ENCODE measurements at places on chromosomes 11 and 22.

GRCh38 chr11:103109818-103110388 is 677 bp downstream of the DYNC2H1 start:
- no peak for DNase-seq

DNA sequence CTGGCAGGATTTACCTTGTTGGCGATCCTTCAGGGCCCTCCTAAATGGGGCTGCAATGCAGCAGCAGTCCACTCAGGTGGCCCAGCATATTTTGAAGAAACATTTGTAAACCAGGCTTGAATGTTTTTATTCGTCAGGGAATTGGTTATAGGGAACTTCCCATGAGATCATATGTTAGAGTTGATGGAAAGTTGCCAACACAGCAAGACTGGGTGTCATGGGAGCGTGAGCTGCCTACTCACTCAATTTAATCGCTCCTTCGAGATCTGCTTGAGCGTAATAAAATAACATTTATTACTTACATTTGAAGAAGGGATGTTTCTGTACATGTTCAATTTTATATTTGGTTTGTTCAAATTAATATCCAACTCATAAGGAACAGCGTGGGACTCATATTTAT is 19.4 kb downstream of the OR2AT4 start:
- DNase-seq: no peak

DNA sequence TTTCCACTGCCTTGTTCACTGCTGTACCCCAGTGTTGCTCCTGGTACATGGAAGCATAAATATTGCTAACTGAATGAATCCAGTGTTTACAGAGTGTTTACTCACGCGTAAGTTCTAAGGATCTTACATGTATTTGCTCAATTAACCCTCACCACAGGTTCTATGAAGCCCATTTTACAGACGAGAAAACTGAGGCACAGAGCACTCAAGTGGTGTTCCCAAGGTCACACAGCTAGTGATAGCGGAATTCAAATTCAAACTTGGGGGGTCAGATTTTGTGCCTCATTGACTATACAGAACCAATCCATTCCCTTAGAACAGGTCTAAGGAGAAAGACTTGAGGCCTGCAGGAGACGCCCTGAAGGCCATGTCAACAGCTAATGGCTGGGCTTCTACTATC is 72.3 kb downstream of the PLEKHA7 start:
- DNase-seq: no peak

DNA sequence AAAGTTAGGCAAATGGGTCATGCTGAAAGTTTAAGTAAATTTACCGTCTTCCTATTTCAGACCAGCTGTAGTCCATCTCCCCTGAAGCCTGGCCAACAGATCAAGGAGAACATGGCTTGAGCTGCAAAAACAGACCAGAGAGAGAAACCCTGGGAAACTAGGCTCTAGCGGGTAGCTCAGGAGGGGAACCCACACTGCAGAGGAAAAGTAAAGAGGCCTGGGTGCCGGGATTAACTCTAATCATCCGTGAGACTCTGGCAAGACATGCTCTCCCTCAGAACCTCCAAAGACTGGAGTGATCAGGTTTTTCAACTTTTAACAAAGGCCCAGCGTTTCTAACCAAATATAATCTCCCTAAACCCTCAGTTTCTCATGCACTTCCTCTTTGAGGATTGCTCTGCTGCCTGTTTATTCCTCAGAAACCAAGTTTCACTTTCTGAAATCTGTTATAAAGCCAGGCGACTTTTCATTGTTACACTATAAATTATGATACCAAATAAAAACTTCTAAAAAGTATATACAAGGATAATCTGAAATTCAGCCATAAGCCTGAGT is 67.5 kb downstream of the GAB2 start:
- DNase-seq: no peak

DNA sequence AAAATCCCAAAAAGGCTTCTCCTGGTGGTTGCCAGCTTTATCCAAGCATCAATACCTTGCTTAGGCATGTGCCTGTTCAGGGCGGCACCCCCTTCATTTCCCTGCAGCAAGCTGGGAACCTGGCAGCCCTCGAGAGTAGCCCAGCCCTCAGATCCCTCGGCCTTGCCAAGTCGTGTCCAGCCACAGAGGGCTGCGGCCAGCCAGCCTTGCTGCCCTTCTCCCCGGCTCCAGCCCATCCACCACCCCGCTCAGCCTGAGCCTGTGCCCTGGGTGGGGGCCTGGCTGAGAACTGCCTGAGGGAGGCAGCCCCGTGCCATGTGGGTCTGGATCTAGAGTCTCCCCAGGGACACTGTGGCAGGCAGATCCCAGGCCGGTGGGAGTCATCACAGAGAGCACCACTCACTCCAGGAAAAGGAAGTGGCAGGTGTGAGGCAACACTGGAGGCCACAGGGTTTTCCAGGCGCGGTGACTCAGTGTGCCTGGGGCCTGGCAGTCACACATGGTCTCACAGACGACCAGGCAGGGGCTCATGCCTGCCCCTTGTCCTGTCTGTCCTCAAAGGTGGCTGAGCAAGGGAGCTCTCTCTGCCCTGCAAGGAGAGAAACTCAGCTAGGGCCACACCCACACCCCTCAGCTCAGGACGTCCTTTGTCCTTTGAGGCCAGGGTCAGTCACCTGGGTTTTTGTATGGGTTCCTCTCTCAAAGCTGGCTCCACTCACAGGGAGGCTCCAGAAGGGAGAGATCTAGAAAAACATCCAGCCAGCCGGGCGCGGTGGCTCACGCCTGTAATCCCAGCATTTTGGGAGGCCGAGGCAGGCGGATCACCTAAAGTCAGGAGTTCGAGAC is 12.2 kb upstream of the CDC42BPG start:
- no peak for DNase-seq

- no peak for DNase-seq
These were observed 540 bp downstream of the MS4A14 start for GRCh38 chr11:60396799-60397198.

GRCh38 chr22:24153353-24153752 is 27.9 kb upstream of the SUSD2 start:
- peak; percentile 16 for DNase-seq

DNA sequence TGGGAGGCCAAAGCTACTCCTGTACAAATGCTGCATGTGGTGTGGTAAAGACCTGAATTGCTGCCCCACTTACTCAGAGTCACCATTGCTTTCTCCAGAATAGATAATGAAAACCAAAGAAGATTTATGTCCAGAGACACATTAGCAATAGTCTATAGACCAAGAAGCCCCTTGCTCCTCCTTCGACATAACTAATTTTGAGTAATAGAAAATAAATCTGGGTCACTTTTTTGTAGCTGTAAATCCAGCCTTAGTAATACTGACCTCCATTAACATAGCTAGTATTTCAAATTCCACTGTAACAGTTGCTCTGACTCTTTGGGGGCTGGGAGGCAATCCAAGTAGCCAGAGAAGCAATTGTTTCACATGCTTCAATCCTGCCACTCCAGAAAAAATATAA is 145.9 kb downstream of the MAML2 start:
- no peak for DNase-seq

DNA sequence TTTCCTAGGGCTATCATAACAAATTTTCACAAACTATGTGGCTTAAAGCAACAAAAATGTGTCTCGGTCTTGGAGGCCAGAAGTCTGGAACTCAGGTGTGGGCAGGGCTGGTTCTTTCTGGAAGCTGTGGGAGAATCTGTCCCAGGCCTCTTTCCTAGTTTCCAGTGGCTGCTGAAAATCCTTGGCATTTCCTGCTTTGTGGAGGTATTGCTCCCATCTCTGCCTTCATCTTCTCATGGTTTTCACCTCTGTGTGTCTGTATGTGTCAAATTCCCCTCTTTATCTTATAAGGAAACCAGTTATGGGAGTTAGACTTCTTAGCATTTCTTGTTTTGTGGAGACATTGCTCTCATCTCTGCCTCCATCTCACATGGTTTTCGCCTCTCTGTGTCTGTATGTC is 130.4 kb upstream of the PLET1 start:
- DNase-seq: no peak

DNA sequence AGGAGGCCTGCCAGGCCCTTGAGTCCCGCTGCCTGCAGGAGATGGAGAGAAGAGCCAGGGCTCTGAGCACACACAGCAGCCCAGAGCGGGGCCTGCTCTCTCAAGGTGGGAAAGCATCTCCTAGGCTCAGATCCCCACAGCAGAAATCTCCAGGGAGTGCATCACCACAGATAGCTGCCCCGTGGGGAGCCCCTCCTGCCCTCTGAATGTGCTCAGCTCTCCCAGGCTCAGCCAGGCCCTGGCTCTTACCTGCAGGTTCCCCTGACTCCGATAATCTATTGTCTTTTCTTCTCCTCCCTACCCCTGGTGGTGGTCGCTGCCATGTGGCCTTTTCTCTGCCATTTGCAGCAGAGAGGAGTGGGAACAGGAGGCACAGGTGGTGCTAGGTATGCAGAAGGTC is 49.9 kb downstream of the BTG4 start:
- no peak for DNase-seq

DNA sequence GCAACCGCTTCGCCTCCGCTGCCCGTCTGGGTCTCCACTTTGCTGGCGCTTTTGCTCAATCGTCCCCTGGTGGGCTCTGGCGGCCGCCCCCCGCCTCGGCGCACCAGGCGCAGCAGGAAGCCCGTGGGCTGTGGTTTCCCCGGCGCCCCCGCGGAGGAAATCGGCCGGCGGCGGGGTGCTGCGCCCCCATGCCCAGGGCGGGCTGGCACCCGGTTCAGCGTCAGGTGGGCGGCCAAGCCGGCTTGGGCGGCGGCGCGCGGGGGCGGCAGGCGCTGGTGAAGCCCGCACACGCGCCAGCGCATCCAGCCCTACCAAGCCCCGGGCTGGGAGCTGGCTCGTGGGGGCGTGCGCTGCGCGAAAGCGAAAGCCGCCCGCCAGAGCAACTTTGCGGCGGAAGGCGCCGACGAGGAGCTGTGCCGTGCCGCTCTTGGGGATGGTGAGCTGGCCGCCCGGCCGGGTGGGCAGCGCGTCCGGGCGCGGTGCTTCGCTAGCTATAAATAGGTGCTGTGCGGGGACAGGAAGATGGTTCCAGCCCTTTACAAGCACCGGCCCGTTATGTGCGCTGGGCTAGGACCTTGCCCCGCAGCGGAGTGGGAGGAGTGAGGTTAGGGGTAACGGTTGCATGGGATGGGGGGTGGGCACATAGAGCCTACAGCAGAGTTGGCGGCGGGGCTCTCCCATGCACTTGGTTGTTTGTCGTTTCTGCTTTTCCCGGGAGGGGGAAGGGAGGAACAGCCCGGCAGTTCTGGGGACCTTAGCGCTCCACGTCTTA is 25.0 kb upstream of the SUSD2 start:
- peak; percentile 83 for DNase-seq

GRCh38 chr11:119663279-119663678 is 65.7 kb downstream of the NECTIN1 start:
- DNase-seq: no peak

GRCh38 chr11:64784813-64785581 is 6.7 kb upstream of the SF1 start:
- DNase-seq: no peak

DNA sequence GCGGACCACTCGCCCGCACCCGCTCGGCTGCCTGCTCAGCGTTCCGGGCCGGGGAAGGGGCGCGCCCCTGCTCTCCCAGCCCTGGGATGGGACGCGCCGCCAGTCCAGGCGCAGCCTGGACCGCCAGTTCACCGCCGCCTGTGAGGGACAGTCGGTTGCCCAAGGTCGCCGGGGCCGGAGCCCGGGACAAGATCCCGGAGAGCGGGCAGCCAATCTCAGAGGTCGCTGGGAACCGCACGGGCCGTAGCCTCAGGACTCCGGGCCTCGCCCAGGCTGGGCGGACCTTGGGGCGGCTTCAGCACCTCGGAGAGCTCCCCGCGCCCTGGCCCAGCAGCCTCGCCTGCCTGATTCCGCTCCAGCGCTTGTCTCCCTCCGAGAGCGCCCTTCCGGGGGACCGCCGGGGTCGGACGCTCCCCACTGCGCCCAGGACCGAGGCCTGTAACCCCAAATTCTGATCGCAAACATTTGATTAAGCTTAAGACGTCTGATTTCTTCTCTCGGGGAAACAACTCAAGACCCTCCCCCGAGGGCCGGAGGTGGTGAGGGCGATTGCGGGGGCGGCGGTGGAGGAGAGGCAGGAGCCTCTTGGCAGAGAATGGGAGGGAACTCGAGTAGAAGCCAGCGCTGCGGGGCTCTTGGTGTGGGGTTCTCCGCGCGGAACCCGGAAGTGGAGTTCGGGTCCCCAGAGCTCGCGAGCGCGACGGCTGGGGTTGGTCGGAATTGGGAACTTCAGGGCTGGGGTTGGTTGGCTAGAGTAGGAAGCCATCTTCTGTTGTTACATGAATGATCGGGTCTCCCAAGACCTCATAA is 1.1 kb upstream of the CHRM4 start:
- DNase-seq: peak; percentile 59

DNA sequence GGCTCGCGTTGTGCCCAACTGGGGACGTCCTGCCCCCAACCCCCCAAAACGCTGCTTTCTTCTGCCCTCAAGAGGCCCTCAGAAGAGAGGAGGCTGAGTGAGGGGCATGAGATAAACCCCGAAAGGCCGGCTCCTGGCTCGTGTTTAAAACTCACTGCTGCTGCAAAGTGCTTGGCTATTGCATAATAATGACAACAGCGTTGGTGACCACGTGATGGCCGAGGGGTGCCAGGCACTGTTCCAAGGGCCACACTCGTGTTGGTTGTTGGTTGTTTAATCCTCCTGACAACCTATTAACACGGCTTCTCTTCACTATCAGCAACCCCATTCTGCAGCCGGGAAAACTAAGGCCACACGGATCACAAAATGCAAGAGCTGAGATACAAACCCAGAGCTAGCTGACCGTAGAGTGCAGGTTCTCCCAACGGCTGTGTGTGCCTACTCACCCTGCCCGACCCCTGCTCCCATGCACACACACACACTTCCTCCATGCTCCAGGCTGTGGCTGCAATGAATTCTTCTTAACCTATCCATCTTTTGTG is 51.0 kb downstream of the ANO1 start:
- DNase-seq: no peak

GRCh38 chr11:2250485-2250884 is 19.9 kb downstream of the ASCL2 start:
- no peak for DNase-seq

DNA sequence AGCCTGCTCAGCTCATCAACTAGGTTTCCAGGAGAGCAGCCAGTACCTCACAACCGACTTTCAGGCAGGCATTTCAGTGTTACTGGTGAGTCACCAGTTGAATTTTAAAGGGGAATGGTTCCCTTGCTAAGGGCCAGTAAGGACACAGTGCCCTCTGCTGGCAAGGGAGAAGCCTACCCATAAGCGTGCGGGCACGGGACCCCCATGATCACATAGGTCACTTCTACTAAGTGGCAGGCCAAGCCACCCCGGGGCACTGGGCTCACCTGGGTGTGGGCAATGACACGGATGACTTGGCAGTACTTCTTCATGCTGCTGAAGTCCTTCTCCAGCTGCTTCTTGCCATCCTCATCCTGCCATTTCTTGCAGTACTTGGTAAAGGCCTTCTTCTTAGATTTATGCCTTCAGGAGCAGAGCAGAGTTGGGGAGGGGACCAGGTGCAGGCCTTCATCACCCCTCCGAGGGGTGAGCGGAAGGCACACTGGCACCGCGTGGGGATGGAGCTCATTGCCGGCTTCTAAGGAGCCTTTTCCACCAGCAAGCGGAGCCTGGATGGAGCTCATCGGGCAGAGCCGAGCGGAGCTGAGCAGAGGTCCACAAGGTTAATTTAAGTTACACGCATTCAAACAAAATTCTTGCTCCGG is 2.9 kb downstream of the RPL3 start:
- peak; percentile 87 for DNase-seq
